ENCODE measurements at places on chromosomes 1 and 21.

GRCh38 chr1:220770245-220770913 lies 16.3 kb upstream of the MTARC1 start:
- no peak for DNase-seq

GRCh38 chr1:16266411-16267118 lies 29.6 kb upstream of the CPLANE2 start:
- DNase-seq = no peak

- no peak for DNase-seq
Measured at GRCh38 chr1:185419718-185420117, 102.7 kb upstream of the IVNS1ABP start.

- DNase-seq = no peak
Measured at GRCh38 chr1:55885619-55886018, 670.5 kb upstream of the USP24 start.

- no peak for DNase-seq
Measured at GRCh38 chr1:2509589-2509988, 16.8 kb downstream of the PANK4 start.

DNA sequence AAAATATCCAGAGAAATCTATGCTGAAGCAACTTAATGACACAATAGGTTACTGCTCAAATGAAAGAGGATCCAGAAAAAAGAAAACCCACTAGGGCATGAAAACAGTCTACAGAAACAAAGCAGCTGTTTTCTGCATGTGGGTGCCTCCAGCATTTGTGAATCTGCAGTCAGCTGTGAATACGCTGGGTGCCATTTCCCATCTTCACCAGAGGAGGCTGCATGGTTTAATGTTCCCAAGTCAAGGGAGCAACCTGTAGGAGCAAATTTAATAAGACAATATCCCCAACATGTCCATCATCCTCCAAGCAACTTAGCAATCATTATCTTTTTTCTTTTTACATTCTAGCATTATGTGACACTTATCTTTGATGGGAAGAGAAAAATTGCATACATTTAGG lies 396.6 kb downstream of the BRINP2 start:
- DNase-seq = no peak

DNA sequence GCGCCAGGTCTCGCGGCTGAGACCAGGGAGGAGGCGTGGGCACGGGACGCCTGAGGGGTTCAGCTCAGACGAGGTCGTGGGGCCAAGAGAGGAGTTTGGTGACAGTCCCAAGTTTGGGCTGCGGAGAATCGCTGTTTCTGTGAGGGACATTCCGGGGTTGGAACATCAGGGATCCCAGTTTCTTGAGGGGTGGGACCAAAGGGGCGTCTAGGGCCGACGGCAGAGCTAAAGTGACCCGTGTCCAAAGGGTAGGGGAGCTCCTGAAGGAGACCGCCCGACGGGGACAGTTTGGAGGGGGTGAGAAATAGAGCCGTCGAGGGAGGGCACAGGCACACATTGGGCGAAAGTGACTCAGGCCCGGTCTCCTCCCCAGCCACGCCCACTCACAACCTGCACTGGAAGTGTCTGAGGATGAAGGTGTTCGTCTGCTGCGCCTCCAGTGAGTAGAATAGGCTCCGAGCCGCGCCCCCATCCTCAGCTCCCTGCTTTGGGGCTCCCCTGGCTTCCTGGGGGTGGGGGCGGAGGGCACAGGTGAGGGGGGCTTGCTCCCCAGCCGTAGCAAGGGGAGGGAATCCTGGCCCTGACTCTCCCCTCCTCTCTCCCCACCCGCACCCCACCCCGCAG lies 7.0 kb downstream of the EFNA3 start:
- peak; percentile 73 for DNase-seq

Measured in type B pancreatic cell (in vitro differentiated cells).